Sigmoid colon (tissue), 7 donors: ENCODE measurements at places on chromosomes 6 and 20.

DNA sequence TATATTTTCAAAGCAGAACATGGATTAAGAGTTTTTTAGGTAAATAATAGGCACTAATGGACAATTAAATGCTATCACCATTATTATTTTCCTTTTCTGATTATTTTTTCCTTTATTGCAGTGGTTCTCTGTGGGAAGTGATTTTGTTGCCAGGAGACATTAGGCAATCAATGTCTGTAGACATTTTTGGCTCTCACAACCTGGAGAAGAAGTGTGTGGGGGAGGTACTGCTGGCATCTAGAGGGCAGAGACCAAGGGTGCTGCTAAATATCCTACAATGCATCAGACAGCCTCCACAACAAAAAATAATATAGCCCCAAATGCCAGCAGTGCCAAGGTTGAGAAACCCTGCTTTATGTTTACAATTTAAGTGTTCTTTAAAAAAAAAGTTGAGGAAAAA, 8.3 kb downstream of the IFNGR1 start:
- no peak for DNase-seq

DNA sequence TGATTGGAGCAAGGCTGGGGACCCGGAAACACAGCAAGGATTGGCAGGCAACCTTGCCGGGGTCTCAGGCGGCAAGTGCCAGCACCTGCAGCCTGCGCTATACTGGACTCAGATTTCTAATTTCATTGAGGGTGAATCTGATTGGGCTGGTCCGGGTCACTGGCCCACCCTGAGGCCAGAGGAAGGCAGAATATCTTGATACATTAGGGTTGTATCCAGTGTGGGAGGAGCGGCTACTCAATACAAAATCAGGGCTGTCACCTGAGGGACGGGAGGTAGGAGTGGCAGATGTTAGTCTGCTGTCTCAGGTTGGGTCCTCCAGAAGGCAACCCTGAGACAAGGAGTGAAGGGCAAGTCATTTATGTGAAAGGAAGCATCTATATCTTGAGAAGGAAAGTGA, 40.7 kb downstream of the BFSP1 start:
- peak; percentile 18 for DNase-seq

GRCh38 chr6:159213405-159213804, 44.2 kb downstream of the FNDC1 start:
- no peak for DNase-seq

DNA sequence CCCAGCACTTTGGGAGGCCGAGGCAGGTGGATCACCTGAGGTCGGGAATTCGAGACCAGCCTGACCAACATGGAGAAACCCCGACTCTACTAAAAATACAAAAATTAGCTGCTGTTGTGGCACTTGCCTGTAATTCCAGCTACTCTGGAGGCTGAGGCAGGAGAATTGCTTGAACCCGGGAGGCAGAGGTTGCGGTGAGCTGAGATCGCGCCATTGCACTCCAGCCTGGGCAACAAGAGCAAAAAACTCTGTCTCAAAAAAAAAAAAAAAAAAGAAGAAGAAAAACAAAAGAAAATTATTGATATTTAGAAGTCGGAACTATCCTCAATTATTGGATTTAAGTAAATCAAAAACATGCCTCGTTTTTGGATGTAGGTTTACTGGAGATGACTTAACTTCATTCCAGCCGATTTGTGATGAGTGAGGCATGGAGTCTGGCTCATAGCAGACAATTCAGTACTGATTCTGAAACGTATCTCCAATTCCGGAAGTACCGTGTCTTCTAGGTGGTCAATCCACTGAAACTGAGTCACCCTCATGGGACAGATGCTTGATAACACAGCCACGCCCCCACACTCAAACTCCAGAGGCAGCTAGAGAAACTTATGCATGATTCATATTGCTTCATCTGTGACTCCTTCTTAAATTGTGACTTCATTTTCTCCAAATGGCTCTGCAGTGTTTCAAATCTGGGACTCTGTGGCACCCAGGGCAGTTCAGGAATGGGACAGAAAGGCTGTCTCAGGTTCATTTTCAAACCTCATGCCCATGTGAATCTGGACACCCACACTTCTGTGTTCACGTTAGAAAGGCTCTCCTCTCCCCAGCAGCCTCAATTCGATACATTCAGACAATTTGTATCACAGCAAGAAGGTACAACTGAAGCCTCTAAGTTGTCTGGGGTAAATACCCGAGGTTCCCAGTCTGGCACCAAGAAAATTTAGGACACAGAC, 110.4 kb upstream of the ARMC2 start:
- DNase-seq: peak; percentile 77

- no peak for DNase-seq
Measured at GRCh38 chr6:55557146-55557545, 21.8 kb downstream of the HMGCLL1 start.

DNA sequence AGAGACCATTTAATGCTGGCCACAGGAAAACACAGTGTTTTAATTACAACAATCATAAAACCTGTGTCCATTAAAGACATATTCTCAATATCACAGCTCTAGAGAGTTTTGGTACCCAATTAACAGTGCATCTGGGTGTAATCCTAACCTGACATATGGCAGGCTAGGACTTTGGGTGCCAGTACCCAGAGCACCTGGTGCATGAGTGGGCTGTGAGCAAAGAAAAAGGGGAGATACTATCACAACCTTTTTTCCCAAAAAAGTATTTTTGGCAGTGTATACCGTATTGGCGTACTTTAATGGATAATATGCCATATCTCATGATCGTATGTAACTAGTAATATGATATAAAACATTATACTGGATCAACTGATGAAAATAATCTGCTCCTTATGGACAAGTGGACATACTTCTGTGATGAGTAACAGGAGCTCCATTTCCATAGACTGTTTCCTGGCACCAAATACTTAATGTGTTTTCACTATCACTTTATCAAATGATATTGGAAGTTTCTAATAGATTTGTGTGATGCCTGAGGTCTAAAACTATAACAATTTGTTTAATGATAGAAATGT, 91.7 kb downstream of the COL19A1 start:
- no peak for DNase-seq

DNA sequence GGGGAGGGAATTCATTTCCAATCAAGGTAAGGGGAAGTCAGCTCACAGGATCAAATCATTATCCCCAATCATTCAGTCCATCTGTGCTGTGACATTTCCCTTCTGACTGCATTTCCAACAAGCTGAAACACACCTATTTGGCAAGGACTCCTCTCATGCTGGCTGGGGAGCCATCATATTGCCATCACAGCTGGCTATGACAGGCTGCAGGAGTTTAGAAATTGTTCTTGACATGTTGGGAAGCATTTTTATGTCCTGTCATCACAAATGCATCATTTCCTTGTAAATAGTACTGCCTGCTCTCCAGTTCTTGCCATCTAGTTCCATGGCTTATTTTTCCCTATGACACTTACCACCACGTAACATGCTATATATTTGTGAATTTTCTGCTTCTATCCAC, 113.9 kb upstream of the TMEM170B start:
- DNase-seq: no peak

DNA sequence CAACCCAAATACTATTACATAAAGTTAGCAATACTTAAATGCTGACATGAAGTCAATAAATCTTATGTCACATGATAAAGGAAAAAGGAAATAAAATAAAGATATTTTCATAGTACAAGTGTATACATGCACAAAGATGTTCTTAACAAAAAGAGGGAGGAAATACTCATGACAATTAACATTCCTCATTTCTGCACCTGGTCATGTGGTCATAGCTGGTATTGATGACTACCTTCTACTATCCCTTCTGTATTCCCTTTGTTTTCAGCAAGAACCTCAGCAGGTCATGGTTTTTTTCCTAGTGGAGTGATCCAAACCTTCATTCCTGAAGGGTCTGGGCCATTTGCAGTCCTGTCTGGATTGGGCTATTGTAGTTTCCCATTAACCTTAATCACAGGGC, 43.5 kb upstream of the FYN start:
- no peak for DNase-seq

DNA sequence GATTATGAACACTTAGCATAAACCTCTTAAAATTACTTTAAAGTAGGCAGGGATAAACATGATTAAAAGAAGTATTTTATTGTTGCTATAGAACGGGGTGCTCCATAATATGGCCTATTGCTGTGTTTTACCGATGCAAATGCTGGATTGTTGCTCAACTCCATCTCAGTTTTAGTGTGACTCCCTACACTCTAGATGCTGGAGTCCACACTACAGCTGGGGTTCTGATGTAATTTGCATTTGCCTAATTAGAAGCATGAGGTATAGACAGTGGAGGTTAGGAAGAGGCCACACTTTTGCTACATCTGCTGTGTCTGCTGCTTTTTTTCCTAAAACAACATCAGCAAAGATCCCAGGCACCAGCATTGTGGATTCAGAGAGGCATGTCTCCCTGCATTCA, 6.7 kb upstream of the HMGN3 start:
- no peak for DNase-seq

- DNase-seq: no peak
Measured at GRCh38 chr6:36426622-36427021, 16.0 kb downstream of the PXT1 start.

- no peak for DNase-seq
Measured at GRCh38 chr20:52204136-52204535, 12.6 kb upstream of the ZFP64 start.

DNA sequence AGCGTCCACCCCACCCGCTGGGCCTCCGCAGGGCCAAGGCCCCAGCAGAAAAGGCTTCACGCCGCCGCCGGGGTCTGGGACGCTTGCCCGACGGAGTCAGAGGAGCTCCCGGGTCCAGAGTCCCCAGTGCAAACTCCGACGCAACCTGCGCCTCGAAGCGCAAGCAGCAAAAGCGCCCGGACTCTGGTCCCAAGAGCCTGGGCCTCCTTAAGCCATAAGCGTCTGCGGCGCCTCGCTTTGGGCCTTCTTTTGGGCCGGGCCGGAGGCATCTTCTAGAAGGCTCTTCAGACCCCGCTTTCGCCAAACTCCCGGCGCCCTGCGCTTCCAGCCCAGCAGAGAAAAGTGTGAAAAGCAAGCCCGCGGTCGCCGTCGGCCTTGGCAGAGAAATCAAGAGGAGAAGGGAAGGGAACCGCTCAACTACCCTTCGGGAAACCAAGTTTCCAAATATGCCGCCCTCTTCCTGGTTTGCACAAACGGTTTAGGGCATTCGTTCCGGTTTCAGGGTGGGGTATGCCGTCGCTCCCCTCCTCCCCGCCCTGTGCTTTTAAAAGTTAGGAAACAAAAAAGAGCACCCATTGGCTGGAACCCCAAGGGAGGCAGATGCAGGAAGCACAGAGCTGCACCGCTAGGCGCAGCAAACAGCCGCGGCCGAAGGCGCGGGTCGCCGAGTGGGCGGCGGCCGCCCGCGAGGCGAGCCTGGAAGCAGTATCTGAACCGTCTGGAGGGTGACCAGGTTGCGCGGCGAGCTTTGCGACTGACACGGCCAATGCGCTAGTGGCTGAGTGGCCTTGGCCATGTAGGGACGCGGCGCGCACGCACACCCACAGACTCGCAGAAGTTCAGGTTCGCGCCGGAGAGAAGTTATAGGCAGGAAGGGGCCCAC, 1.2 kb downstream of the TBX18 start:
- DNase-seq: peak; percentile 70

GRCh38 chr20:49505518-49505917, 23.1 kb upstream of the KCNB1 start:
- peak; percentile 77 for DNase-seq

- no peak for DNase-seq
Measured at GRCh38 chr6:91087908-91088307, 501.0 kb upstream of the MAP3K7 start.

DNA sequence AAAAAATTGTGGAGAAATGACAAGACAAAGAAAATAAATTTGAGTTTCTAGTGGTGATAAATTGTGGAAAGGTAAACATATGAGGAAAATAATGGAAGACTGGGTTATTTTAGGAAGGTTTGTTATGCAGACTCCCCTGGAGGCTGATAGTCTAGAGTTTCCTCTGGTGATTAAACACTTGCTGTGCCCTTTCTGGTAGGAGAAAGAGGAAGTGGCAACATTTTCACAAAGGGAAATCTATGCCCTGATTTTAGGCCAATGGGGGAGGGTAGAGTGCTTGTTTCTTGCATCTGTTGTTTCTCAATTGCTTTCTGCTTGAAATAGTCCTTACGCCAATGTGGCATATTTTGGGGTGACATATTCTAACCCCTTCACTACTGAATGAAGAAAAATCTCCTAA, 129.1 kb upstream of the DOK5 start:
- no peak for DNase-seq

- no peak for DNase-seq
Measured at GRCh38 chr6:159860482-159860881, 30.3 kb upstream of the MAS1 start.

GRCh38 chr6:76166874-76167273, 94.4 kb upstream of the IMPG1 start:
- no peak for DNase-seq

GRCh38 chr6:89009624-89010059, 46.2 kb upstream of the RNGTT start:
- DNase-seq: no peak

- DNase-seq: no peak
Measured at GRCh38 chr6:140855520-140855919, 1277.2 kb upstream of the GJE1 start.

DNA sequence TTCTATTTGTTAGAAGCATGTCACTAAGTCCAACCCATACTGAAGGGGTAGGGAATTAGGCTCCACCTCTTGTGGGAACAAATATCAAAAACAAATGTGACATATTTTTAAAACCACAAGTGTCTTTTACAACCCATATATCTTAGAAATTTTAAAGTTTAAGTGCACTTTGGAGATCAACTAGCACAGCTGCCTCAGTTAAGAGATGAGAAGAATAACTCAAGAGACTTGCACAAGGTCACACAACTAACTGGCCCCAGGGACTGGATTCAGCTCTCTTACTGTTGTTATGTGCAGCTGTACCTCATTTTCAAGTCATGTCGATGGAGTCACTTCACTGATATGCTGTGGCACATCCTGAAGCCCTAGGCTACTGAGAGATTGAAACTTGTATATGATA, 102.9 kb upstream of the BMP2 start:
- DNase-seq: no peak

DNA sequence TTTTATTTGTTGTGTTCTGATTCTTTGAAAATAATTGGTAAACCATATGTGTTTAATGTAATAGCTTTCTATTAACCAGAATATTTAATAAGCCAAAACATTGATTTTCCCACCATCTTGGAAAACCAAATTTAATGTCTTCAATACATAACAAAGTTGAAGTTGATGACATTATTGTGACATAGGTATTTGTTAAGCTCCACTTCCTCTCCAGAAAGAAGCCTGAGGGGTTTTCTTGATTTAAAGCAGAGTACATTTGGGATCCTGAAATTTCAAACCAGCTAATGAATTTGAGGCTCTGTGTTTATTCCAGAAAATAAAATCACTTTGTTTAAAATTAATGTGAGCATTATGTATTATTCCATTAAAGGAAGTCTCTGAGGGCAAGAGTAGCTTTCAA, 106.3 kb downstream of the PERP start:
- DNase-seq: no peak

DNA sequence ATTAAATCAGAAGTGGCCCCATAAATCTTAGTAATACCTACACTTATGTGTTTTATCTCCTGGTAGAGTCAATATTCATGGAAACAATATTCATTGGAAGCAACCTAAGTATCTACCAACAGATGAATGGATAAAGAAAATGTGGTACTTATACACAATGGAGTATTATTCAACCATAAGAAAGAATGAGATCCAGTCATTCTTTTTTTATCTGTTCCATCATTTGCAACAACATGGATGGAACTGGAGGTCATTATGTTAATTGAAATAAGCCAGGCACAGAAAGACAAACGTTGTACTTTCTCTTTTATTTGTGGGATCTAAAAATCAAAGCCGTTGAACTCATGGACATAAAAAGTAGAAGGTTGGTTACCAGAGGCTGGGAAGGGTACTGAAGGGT, 268.5 kb downstream of the ZFAND3 start:
- no peak for DNase-seq
